T-helper 17 cell (primary cell): ENCODE measurements at places on chromosomes 7 and 10. TPM values are rescaled to one million over a fixed set of nuclear protein-coding genes. Genes with fewer than 3 reads are reported as not detected.

The INTS15 gene
- 50.5 TPM for total RNA-seq

DNA sequence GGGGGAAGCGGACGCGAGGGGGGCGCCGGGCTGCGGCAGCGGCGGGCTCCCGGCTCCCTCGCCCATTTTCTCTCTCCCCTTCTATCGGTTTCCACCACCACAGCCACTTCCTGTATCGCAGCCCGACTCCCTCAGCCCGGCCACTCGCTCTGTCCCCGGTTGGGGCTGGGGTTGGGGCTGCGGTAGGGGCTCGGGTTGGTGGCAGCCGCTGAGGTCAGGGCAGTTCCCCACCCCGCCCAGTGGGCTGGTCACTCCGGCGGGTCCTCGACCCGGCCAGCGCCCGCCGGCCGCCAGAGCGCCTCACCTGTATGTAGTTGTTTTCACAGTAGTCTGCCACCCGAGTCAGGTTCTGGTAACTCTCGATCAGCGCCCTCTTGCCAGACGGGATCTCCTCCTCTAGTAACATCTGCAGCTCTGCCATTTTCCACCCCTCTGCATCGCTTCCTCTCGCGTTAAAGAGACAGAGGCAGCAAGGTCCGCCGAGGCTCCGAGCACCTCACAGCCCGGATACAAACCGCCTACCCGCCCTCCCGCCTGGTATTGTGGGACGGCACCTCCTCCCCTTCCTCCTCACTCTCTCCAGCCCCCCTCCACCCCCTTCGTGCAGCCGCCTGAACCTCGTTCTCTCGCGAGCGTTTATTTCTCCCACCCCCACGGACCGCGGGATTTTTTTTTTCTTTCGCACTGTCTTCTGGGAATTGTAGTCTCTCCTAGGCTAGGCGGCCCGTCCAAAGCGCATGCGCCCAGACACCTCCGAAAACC lies at the start of gene ABI1:
ABI1 (minus strand) TSS at position 516 of the 762 bp plus-strand sequence; CDS start at position 421, 95 bp downstream.
- peak; percentile 97 for DNase-seq

GRCh38 chr10:79292891-79293746 lies 54.1 kb upstream of the PPIF start:
- no peak for DNase-seq

The AIFM2 gene
- 3.0 TPM for total RNA-seq

The HOGA1 gene
- total RNA-seq: not detected

The PRPS1L1 gene
- total RNA-seq: not detected

DNA sequence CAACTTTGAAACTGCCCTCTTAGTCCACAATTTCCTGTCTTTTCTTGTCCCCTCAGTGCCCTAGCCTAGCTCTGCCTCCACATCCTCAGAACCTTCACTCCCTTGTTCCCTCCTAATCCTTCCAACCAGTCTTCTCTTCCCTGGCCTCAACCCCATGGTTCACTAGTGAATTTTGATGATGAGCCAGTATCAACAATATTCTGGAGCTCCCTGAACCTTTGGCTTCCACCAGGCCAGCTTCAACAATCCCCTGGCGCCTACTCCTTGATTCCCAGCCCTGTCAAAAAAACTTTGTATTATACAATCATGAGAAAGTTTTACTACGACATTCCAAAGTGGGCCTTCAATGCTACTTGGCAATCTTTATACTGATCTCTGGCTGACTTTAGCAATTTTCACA lies 116.5 kb downstream of the LMBR1 start:
- no peak for DNase-seq
